ENCODE measurements at places on chromosomes 3 and 15.

GRCh38 chr15:67358812-67359211 is 104.2 kb downstream of the IQCH start:
- no peak for DNase-seq

GRCh38 chr3:177045767-177046166 is 151.5 kb downstream of the TBL1XR1 start:
- DNase-seq, result no peak

DNA sequence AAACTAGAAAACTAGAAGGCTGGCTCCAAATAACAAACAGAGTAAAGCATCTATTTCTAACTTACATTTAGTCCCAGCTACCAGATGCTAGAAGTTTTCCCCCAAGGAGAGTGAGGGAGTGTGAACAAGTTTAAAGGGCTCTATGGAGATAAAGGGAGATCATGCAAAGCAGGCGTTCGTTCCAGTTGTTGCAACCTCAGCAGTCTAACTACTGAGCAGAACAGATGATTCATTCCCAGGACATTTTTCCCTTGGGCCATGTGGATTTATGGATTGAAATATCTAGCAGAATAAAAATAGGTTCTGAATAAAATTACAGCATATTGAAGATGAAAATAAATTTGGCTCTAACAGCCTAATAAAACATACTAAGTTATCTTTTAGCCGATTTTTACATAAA is 154.8 kb upstream of the TTC14 start:
- peak; percentile 41 for DNase-seq

- DNase-seq, result peak; percentile 18
Measured at GRCh38 chr3:9111866-9112265, 137.6 kb downstream of the SRGAP3 start.

DNA sequence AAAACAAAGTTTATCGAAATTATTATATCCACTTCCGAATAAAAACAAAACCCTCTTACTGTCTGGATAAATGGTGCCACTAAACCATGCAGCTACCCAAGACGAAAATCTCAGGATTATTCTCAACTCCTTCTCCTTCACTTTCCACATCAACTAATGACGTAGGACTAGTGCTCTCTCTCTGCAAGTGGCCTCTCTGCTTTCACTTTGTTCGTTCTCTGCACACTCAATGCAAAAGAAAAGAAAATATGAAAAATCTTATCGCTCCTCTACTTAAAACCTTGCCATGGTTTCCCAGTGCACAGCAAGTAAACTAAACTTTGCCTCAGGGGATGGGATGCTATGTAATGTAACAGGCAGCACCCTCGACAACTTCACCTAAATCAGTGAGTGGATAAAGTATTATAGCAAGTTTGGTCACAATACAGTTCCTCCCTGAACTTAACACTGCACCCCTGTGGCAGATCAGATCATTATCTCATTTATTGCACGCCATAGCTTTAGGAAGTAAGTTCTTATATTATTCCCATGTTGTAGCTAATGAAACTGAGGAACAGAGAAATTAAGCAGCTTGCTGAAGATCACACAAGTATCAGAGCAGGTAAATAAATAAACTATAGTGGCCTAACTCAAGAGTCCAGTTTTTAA is 262.7 kb upstream of the GADL1 start:
- DNase-seq, result no peak

- DNase-seq, result no peak
Measured at GRCh38 chr15:98884894-98885293, 122.7 kb downstream of the PGPEP1L start.

DNA sequence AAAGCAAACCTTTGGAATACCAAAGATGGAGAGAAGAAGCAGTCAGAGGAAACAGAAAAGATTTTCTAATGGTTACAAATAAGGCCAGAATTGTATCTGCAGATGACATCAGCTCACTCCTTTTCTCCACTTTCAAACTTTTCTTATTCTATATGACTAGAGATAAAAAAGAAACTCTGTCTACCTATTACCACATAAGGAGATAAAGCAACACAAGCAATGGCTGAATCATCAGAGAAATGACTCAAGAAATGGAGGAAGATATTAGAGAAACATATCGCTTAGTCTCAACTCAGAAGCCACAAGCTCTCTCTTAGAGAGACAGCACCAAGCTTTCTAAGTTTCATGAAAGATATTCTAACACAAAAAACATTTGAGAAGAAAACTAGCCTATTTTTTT is 784.0 kb downstream of the ZPLD1 start:
- peak; percentile 3 for DNase-seq

DNA sequence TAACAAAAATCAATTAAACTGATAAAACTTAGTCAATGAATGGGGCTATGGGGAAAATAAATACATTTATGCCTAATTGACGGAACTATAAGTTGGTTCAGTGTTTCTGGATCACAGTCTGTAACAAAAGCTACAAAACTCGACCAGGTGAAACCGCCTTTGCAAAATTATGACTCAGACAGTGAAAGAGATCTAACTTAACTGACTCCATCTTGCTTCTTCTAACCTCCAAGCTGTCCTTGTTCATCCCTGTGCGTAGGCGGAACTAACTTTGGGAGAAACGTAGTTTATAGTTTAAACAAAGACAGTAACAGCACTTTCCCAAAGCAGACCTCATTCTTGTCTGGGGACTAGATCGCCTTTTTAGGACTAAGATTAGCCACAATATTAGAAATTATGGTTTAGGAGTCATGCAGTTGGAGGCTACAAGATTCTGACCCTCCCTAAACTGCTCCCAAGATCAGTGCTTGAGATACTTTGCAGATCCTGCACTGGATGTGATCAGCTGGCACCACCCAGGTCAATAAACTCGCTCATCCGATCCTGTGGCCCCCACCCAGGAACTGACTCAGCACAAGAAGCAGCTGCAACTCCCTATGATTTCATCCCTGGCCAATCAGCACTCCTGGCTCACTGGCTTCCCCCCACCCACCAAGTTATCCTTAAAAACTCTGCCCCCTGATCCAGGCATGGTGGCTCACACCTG is 7.2 kb upstream of the MFGE8 start:
- peak; percentile 56 for DNase-seq

DNA sequence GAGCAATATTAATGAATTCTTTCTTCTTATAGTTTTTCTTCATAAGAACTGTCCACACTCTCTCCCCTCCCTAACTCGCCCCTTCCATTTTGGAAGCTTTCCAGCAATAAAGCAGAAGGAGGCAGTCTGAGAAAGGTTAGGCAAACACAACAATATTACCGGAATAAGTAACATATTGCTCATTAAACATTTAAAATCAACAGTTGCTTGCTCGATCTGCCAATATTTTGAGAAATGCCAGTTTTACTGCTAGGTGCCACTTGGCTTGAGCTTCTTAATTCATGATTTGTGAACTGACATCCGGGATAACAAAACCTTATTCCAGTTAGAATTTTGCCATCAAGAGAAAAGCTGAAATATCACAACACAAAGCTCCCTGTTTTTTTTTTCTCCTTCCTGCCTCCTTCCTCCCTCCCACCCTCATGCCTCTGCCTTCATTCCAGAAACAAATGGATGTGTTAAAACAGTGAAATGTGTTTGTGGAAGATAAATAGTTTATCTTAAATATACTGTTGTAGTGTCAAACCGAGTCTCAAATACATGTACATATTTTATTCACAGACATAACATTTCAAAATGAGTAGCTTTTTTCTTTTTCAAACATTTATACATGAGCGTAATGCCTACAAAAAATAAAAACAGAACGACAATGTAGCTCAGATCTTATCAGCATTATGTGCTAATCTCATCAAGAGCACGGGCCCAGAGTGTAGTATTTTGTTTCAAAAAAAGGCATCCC is 253.7 kb downstream of the GAP43 start:
- DNase-seq, result no peak

- no peak for DNase-seq
Measured at GRCh38 chr15:87846746-87847145, 409.8 kb downstream of the NTRK3 start.

GRCh38 chr15:59176653-59177316 is 29.9 kb upstream of the LDHAL6B start:
- DNase-seq, result peak; percentile 43

DNA sequence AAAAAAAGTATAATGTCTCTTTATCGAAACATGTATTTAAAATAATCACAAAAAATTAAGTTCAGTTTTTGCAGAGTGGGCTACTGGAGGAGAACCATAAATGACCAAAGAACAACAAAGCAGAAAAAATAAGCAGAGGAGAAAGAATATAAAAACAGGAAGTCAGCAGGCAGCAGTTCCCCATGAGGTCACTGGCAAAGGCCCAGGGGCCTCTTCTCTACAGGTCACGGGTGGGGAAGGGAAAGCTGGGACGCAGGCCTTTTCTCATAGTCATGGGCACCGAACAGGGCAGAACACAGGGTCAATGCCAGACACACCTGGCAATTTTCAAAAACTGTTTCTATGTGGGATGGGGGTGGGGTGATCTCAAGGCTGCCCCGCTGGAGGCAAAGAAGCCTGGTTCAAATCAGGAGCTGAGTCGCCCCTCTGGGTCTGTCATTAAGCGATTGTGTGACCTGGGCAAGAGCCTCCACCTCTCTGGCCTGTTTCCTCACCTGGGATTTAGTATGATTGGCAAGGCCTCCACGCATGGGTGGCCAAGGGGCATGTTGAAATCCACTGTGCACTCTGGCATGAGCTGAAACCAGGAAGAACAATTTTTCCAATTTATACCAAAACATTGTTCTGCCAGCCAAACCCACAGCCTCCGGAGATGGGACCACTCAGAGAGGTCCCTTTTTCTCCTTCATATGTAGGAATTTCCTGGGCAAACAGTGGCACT is 43.8 kb upstream of the UACA start:
- no peak for DNase-seq

GRCh38 chr15:38048001-38048455 is 113.6 kb downstream of the TMCO5A start:
- no peak for DNase-seq

DNA sequence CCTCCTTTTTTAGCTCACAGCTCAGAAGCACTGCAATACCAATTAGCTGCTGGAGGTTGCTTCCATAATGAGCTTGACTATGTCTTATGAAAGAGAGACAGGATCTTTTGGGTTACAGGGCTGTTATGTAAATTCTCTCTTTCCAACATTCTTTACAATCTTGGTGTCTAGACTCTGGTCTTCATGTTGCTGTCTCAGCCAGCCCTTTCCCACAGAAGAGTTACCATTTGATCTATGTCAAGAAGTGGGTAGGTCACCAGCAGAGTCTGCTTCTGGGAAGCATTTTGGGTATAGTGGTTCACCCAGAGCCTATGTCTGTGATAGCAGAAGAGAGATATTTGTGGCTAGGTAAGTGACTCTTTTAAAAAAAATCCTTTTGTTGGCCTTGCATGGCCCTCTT is 234.5 kb downstream of the SATB1 start:
- peak; percentile 62 for DNase-seq

GRCh38 chr15:42182328-42182886 is 25.7 kb downstream of the VPS39 start:
- DNase-seq, result no peak

GRCh38 chr15:100735129-100736053 is 133.0 kb downstream of the ASB7 start:
- DNase-seq, result no peak

DNA sequence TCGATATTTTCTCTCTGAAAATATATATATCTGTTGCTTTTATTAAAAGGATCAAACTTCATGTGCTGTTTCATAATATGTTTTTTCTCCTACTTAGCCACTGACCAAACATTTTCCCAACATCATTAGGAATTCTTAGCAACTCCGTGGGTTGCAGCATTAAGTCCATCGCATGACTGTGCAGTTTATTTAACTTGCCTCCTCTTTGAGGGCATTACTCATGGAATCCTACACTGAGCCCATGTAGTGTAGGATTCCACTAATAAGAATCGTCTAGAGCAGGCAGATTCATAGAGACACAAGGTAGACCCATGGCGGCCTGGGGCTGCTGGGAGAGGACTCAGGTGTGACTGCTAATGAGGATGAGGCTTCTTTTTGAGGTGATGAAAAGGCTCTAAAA is 49.3 kb downstream of the CMTM6 start:
- peak; percentile 59 for DNase-seq

All from fibroblast of skin of abdomen (primary cell).